Pulmonary artery endothelial cell (primary cell): ENCODE measurements at places on chromosomes 3 and 15. TPM values are rescaled to one million over a fixed set of nuclear protein-coding genes. Genes with fewer than 3 reads are reported as not detected.

GRCh38 chr3:196189566-196190347 lies 21.4 kb downstream of the ZDHHC19 start:
- DNase-seq = no peak

- no peak for DNase-seq
Measured at GRCh38 chr3:186261638-186262037, 100.4 kb downstream of the DGKG start.

DNA sequence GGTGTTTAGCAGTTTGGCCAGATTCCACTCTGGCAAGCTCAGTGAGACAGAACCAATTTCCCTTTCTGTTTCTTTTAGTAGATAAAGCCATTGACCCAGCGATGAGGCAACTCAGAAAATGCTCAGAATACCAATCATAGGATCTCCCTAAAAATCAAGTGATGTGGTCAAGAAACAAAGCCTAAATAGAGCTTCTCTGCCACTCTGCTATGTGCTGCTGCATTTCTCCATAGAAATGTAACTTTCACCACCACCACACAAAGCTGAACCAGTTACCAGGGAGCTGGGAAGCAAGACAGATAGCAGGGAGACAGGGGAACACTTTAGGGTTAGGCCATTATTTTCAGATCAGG lies 109.8 kb downstream of the RPL22L1 start:
- DNase-seq = no peak

DNA sequence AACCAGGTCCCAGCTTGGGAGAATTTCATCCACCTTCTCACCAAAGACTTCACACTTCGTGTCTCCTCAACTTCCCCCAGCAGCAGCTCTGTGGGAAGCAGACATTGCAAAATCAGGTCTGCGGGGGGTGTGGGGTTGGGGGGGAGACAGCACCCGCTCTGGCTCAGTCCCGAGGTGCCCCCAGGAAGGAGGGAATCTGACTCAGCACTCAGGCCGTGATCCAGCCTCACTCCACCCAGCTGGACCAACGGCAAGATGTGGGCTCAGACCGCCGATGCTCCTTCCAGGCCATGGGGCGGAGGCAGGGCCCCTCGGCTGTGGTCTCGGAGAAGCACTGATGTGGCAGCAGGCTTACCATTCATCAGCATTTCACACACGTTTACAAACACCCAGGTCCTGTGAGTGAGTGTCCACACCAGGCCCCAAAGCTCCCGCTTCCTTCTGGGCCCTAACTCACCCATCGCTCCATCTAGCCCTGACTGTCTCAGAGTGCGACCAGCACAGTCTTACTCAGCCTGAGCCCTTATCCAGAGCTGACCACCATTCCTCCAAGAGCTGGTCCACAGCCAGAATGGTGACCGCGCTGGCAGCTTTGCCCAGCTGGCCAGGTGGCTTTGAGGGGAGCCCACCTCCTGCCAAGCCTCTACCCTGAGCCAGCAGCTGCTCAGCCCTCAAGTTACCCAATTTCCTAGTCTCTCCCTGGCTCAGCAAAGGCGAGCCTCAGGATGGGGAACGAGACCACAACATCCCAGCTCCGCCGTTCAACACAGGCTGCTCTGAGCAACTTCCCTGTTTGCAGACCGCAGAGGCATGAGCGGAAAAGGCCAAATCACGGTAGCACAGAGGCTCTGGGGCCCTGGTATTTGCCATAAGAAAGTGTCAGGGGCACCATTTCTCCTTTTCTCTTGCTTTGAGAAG lies 3.3 kb downstream of the STAB1 start:
- no peak for DNase-seq

GRCh38 chr15:51160484-51160883 lies 65.8 kb upstream of the TNFAIP8L3 start:
- DNase-seq = no peak

GRCh38 chr15:48869966-48870365 lies 8.0 kb upstream of the EID1 start:
- no peak for DNase-seq

DNA sequence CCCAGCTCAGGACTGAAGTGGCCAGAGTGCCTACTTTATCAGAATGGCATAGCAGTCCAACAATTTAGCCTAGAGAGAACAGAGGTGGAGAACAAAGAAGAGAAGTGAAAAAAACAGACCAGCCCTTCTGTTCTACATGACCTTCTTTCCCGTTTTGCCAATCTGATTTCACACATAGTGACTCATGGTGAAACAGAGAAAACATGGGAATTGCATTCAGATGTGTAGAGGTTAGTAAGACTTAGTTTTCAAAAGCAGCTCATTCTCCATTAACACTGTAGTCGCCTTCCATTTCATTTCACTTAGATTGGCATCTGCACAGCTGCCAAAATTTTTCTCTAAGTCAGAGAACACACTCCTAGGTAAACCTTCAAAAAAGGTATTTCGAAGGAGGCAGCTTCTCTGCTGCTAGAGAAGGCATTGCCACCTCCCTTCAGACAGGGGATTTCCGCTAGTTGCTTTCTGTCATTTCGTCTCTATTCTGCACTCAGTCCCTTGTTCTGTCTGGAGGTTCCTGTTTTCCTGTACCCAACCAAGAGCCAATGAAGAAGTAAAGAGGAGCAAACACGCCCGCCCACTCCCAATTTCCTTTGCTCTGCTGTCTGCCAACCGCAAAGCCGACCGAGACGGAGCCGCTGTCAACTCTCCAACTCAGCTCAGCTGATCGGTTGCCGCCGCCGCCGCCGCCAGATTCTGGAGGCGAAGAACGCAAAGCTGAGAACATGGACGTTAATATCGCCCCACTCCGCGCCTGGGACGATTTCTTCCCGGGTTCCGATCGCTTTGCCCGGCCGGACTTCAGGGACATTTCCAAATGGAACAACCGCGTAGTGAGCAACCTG lies at the start of gene ARL6IP5:
ARL6IP5 (plus strand) TSS at position 612 of the 842 bp plus-strand sequence; CDS start at position 723, 111 bp downstream.
- peak; percentile 82 for DNase-seq

DNA sequence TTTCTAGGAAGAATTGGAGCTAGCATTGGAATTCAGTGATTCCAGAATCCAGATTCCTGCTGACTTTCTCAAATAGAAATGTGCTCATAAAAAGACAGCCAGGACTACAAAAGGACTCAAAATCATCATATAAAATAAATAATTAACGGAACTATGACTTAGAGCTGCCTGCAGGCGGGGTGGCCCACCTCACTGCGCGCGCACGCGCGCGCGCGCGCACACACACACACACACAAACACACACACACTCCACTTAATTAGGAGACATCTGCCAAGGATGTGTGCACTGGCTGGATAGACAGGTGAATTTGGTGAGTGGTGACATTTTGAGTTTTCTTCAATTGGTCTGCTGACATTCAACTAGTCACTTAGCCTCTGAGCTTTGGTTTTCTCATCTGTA lies 6.9 kb upstream of the MEX3B start:
- no peak for DNase-seq

SCAPER gene
- total RNA-seq = 5.9 and 7.7 TPM in 2 replicates

OIP5 gene
- total RNA-seq = 7.3 and 13.2 TPM in 2 replicates

PROS1 gene
- 10.6 and 11.2 TPM in 2 replicates for total RNA-seq
